ENCODE measurements at places on chromosomes 7 and 10. TPM values are rescaled to one million over a fixed set of nuclear protein-coding genes. Genes with fewer than 3 reads are reported as not detected.
A peak's percentile ranks its signal among the peaks of the same experiment; 100 is the strongest.

GRCh38 chr7:155785536-155785935 is 26.7 kb downstream of the SHH start:
- DNase-seq = peak; percentile 17

DNA sequence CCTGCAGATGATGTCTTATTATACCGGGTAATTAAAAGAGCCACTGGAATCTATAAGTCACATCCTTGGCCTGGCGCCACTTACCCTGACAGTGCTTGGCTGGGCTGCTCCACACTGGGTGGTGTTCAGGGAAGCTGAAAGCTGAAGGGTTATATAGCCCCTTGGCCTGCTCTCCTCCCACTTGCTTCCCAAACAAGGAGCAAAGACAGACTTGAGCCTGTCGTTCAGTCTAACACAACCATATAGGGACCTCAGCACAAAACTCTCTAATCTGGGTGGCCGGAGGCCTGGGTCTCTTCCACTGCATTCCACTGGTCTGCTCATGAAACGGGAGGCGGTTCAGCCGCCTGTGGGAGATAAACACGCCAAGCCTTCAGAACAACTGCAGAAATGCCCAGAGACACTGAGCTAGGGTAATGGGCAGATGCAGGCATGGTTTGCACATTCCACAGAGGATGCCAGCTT is at the start of gene ACTA2:
Gene ACTA2 (minus strand): TSS at position 127 of the 465 bp plus-strand sequence. CDS start 3,843 bp downstream, outside the sequence.
- DNase-seq = peak; percentile 91

- DNase-seq = no peak
These were observed 41.9 kb downstream of the CYCS start for GRCh38 chr7:25083201-25083600.

GRCh38 chr7:31061185-31061584 is 9.1 kb downstream of the ADCYAP1R1 start:
- DNase-seq = no peak

GRCh38 chr10:1003884-1004670 is 15.8 kb downstream of the GTPBP4 start:
- DNase-seq = peak; percentile 45

The GTF2I gene
- total RNA-seq = 253 TPM
